ENCODE measurements at places on chromosomes 13 and 19. TPM values are rescaled to one million over a fixed set of nuclear protein-coding genes. Genes with fewer than 3 reads are reported as not detected.

The C13orf42 gene
- total RNA-seq: not detected

The SPRED3 gene
- total RNA-seq: 2.3 TPM

The KIR3DL1 gene
- total RNA-seq: not detected

The NR2C2AP gene
- total RNA-seq: 9.2 TPM

The FAM98C gene
- total RNA-seq: 24.8 TPM

The ZFP14 gene
- 11.5 TPM for total RNA-seq

The GAPDHS gene
- not detected for total RNA-seq
